Endothelial cell (in vitro differentiated cells): ENCODE measurements at places on chromosomes 4 and X.

GRCh38 chrX:41095908-41096307 is 10.7 kb downstream of the USP9X start:
- H3K27me3 ChIP-seq, result no peaks in the 10 kb centered on the region
- no peak overlapping the region for H3K4me3 ChIP-seq
- DNase-seq, result no peak
- no peaks in the 10 kb centered on the region for H3K36me3 ChIP-seq
- H3K4me1 ChIP-seq, result peaks cover 20% of the 10 kb centered on the region

GRCh38 chr4:6491235-6491634 is 18.8 kb upstream of the PPP2R2C start:
- no peak overlapping the region for H3K27ac ChIP-seq
- H3K36me3 ChIP-seq, result no peaks in the 10 kb centered on the region
- H3K4me1 ChIP-seq, result no peaks in the 10 kb centered on the region
- H3K4me3 ChIP-seq, result no peak overlapping the region
- peaks cover 7% of the 10 kb centered on the region for H3K27me3 ChIP-seq

- H3K4me1 ChIP-seq, result no peaks in the 10 kb centered on the region
- no peaks in the 10 kb centered on the region for H3K36me3 ChIP-seq
- no peaks in the 10 kb centered on the region for H3K27me3 ChIP-seq
- DNase-seq, result no peak
- H3K4me3 ChIP-seq, result no peak overlapping the region
- no peak overlapping the region for H3K27ac ChIP-seq
Measured at GRCh38 chr4:77445823-77446222, 159.8 kb upstream of the CXCL13 start.

GRCh38 chr4:25448379-25449109 is 71.5 kb downstream of the ANAPC4 start:
- no peaks in the 10 kb centered on the region for H3K36me3 ChIP-seq
- H3K27ac ChIP-seq, result no peak overlapping the region
- peaks cover 5% of the 10 kb centered on the region for H3K4me1 ChIP-seq

DNA sequence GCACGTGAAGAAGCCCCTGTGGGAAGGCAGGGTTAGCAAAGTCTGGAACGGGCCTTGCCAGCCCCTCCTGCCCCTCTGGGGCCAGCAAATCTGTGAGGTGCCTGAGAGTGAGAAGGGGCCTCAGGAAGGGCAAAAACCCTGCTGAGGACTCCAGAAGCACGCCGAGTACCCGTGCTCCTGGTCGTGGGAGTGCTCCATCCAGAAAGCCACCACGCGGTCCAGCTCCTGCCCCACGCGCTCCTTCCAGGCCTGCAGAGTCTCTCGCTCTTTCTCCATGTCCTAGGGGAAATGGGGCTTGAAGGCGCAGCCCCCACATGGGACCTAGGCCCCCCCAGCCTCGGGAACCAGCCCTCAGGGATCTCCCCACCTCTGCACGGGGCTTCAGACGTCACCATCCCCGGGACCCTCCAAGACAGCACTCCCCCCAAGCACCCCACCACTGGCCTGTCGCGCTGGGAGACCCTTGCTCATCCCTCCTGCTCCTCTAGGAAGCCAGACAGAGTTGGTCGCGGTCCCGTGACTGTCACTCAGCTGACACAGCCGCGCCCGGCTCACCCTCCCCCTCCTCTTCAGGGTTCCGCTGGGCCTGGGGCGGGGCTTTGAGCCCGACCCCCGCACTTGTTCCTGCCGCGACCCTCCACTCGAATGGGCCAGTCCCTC is at the start of gene RENBP:
TSS of gene RENBP (minus strand) at position 504 of the 660 bp plus-strand sequence. CDS start at position 471, 33 bp downstream.
- H3K27me3 ChIP-seq, result peaks cover 2% of the 10 kb centered on the region
- DNase-seq, result no peak
- H3K36me3 ChIP-seq, result peaks cover 4% of the 10 kb centered on the region
- H3K27ac ChIP-seq, result no peak within 1 kb of the TSS
- H3K4me1 ChIP-seq, result peaks cover 11% of the 10 kb centered on the region
- H3K4me3 ChIP-seq, result peak within 1 kb of the TSS; percentile 51
